ENCODE measurements at places on chromosomes 5 and 9.

GRCh38 chr5:134171972-134172371, 4.8 kb downstream of the SKP1 start:
- DNase-seq, result no peak

DNA sequence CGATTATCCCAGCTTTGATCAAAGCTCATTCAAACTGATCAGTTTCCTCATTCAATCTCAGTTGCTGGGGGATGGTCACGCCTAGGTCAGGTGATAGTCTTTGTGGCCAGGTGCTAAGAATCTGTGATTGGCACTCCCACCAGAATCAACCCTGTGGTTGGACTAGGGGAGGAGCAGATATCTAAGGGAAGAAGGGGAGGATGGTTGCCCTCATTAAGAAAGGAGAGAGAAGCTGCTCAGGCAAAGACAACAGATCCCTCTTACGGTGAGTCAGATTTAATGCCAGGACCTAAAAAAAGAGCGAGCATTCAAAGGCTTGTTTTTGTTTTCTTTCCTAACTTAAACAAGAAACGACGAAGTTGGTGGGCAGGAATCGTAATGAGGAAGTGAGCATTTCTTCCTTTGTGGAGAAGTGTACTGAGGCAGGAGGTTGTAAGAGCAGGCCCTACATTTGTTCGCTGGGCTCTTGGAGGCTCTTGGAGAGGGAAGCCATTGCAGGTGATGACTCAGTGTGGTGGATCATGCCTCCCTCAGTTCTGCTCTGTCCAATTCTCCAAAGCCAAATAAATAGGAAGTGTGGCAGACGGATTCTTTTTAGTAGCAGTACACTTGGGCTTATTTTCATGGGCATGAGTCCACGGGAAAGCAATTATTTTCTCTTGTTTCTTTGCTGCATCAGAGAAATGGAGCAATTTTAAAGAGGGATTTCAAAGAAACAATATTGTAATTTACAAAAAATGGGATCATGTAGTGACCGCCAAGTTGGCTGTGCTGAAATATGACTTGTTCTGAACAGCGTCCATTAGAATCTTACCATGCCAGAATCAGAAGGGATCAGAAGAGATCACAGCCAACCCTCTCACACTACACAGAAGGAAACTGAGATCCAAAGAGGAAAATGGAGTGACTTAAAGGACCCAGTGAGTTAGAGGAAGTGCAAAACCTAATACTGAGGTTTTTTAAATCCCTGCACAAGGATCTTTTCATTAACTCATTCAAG, 18.7 kb upstream of the TGFBR1 start:
- no peak for DNase-seq

DNA sequence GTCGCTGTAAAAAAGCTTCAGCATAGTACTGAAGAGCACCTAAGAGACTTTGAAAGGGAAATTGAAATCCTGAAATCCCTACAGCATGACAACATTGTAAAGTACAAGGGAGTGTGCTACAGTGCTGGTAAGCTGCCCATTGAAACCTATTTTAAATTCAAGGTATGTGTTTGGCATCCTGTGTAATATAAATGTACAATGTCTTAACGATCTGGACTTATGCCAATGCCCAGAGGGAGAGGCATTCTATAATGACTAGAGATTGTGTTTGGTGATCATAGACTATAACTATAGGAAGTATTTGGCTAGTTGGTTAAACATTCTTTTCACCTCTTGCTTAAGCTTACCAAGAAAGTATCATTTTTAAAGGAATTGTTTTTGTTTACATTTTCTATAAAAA, 95.7 kb downstream of the INSL6 start:
- DNase-seq, result no peak

GRCh38 chr5:150323092-150323491, 20.4 kb upstream of the ARSI start:
- DNase-seq, result no peak

- no peak for DNase-seq
Observed at GRCh38 chr9:34371886-34372466, 4.7 kb downstream of the MYORG start.

DNA sequence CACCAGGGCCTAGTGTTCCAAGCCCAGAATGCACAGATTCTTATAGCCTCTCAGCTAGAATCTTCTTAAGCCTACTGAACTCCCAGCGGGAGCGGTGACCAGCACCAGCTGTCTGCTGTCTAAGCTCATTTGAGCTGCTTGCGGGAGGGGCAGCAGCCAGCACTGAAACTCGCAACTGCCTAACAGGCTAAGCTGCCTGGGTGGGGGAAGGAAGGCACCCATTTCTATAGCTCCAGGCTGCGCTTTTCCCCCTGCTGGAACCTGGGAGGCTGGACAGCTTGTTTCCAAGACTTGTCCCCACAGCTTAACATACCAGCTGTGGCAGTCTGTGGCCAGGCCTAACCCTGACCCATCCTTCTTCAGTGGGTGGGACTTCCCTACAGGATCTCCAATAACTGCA, 512.9 kb downstream of the EFNA5 start:
- DNase-seq, result no peak

GRCh38 chr5:10607666-10608073, 43.8 kb downstream of the ANKRD33B start:
- no peak for DNase-seq

- no peak for DNase-seq
Observed at GRCh38 chr5:73376618-73377170, 71.9 kb downstream of the FOXD1 start.

DNA sequence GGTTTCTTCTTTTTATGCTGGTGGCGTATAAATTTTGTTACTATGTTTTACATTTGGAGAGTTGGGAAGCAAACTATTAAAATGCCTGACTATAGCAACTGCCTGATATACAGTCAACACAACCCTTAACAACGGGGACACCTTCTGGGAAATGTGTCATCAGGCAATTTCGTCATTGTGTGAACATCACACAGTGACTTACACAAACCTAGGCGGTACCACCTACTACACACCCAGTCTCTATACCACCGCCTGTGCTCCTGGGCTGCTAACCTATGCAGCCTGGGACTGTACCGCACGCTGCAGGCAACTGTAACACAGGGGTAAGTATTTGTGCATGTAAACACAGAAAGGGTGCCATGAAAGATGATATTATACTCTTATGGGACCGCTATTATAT, 1.3 kb upstream of the CDHR2 start:
- DNase-seq, result no peak
